NCI-H1105 (cell line): ENCODE measurements at places on chromosomes 5 and 9.

GRCh38 chr5:112703866-112704820, 33.5 kb upstream of the APC start:
- no peak for DNase-seq

DNA sequence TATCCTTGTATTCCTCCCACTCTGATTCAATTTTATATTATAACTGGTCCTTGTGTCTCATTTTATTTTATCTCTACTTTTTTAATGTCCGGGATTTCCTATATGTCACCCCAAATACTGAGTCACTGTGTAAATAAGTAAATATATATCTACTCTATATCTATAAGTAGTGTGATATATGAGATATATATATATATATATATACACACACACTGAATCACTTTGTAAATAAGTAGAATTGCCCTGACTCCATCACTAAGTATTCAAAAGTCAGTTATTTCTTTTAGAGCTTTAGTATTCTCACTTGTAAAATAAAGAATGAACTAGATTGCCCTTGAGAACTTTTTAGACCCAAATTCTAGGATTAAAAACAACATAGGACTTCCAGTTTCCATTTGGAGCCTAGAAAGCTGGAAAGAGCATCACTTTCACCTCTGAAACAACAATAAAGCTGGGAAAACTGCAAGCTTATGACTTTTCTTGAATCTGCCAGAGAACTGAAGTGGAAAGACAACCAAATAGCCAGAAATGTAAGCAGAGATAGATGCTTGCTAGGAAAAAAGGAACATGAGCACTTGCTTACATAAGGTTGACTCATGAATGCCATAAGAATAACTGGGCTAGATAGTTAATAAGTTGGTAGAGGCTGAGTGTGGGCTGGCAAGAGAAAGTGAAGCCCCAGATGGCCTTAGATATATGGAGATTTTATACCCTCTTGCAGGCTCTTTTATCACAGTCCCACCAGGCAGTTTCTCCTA, 171.1 kb upstream of the TLX3 start:
- no peak for DNase-seq

DNA sequence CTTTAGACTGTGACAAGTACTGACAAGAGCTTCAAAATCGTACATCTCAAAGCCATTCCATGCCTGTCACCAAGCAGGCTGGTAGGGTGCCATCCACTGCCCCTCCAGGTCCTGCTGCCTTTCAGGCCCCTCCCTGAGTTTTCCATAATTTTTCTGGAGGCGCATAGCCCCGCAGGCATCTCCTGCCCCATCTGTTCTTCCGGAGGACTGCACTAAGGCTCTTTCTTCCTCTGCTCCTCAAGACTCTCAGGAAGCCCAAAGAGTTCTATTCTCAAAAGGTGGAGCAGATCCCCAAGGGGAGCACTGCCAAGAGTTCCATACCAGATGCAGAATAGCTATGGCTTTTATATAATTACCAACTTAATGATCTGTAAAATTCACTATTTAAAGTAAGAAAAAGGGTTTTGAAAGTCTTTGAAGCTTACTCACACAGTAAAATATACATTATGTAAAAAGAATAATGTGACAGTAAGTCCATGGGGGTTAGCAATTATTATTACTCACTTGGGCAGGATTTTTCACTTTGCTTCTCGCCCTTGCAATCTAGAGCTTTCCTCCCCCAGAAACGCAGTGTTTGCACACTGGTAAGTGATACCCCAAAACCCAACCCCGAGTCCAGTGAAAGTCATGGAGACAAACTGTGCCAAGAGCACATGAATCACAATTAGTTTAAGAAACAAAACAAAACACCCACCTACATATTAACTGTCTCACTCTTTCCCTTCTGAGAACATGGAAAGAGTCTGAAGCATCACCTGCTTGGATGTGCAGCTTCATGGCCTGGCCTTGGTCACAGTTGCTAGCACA, 114.1 kb upstream of the DAPK1 start:
- DNase-seq = no peak

DNA sequence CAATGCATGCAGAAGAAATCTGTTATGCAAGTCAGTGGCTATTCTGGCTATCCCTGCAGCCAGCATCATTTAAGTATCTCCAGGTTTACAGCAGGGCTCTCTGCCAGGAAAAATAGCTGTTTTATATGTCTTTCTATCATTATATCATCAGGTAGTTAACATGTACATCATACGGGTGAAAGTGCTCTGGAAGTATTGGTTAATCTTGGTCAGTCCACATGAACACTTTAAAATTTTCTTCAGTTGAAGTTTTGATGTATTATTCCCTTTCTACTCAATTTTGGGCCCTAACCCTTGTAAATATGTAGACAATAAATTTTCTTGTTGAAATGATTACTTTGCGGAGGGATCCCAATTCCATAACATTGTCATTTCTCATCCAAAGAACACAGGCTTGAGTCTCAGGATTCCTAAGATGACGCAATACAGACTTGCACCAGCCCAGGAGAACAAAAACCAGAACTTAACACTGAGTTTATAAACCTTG, 67.5 kb downstream of the SEMA6A start:
- DNase-seq = no peak

DNA sequence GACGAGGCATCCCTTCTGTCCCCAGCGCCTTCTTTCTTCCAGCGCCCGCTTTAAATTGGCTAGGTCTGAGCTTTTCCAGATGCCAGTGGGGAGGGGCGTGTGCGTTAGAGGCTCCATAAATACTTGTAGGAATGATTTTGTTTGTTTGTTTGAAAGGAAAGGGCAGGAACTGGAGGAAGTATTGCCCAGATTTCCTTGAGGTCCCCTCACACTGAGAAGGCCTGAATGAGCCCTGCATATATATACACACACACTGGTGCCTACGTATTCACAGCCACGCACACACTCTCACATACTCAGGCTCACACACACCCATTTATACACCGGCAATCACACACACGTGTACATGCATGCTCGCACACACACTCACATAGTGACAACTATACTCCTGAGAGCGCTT, 1.0 kb upstream of the SLIT3 start:
- DNase-seq = no peak

GRCh38 chr5:172430354-172430753, 24.0 kb downstream of the SH3PXD2B start:
- no peak for DNase-seq

DNA sequence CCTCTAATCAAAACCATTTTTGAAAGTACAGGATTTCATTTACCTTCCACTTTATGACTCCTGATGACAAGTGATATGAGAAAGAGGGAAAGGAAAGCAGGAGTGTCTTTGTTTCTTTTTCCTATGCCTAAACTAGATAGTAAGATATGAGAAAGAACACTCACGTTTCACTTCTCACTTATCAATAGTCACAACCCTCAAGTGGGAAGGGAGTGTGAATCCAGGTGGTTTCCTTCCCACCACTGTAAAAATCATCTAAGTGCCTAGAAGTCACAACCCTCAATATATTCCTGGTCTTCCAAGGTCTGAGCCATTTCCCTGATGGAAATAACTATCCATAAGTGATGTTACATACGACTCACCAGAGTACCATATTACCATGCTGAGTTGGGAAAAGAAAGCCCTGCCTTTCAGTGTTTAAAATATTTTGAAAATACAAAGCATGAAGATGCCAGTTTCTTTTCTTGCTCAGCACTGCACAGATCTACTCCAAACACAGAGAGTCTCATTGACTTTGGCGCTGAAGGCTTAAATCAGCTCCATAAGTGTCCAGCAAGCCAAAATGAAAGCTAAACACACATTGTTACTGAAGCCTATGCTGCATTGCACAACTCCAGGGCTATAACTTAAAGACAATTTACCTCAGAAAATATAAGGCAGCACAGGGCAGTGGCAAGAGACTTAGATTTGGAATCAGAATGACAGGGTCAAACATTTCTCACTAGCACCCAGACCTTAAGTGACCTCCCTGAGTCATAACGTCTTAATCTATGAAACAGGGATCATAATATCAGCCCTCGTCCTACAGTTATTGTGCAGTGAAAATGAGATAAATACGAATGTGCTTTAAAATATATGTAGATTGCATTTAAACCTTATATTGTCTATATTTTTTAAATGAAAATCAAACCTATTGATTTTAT, 301.2 kb downstream of the KIAA0825 start:
- no peak for DNase-seq

DNA sequence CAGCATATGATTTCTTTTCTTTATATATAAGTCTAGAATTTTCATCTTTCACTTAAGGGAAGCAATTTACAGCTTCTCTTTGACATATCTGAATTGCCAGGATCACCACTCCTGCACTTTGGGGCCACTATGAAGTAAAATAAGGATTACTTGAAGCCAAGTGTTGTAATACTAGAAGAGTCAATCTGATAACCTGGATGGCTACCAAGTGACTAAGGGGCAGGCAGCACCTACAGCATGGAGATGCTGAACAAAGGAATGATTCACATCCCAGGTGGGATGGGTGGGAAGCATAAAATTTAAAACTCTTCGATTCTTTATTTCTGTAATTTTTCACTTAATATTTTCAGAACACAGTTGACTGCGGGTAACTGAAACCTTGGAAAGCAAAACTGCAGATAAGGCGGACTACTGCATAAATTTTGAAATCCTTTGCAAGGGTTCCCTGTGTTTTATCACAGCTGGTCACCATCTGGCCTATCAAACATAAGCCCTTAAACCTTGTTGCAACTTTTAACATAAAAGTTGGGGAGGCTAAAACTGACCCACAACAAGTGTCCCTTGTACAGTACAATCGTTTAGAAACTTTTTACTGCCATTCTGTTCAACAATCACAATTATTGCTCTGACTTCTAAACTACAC, 31.2 kb downstream of the NR3C1 start:
- no peak for DNase-seq

DNA sequence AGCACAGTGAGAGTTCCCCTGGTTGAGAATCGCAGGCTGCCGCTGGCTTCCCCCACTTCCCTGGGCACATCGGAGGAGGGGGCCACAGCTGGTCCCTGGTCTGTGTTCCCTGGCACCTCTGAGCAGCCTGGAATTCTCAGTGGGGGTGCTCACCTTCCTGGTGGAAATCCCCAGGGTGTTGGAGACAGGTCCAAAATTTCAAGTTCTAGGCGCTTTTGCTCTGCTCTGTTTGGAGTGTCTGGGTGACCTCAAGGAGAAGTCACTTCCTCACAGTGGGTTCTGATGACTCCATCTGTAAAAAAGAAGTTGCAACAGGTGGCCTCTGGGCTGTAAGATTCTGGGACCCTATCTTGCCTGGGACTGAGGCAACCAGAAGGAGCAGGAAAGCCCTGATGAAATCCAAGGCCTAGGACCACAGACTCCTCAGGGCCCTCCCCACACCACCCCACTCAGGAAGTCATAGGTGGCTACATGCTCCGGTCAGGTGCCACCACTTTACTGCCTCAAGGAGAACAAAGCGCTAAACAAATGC, at the start of gene TRAF1:
Gene TRAF1 (minus strand): TSS at position 400 of the 532 bp plus-strand sequence. CDS start 721 bp downstream, outside the sequence.
- DNase-seq = no peak

GRCh38 chr9:130382096-130382495, 62.7 kb upstream of the ASS1 start:
- no peak for DNase-seq

- no peak for DNase-seq
Measured at GRCh38 chr9:73847536-73847935, 649.6 kb upstream of the RORB start.

DNA sequence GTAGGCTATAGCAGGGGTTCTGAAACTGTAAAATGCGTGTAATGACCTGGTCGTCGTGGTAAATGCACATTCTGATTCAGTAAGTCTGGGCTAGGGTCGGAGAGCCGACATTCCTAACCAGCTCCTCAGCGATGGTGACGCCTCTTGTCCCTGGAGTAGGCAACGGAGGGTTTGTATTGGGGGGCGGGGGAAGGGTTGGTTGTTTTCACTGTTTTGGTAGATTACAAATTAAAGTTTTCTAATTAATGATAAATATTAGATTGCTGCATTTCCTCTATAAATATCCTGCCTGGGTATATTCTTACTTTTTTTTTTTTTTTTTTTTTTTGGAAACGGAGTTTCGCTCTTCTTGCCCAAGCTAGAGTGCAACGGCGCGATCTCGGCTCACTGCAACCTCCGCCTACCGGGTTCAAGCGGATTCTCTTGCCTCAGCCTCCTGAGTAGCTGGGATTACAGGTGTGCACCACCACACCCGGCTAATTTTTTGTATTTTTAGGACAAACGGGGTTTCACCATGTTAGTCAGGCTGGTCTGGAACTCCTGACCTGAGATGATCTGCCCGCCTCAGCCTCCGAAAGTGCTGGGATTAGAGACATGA, 566 bp upstream of the ALDH7A1 start:
- no peak for DNase-seq

GRCh38 chr9:78563269-78563668, 266.3 kb downstream of the PSAT1 start:
- no peak for DNase-seq

DNA sequence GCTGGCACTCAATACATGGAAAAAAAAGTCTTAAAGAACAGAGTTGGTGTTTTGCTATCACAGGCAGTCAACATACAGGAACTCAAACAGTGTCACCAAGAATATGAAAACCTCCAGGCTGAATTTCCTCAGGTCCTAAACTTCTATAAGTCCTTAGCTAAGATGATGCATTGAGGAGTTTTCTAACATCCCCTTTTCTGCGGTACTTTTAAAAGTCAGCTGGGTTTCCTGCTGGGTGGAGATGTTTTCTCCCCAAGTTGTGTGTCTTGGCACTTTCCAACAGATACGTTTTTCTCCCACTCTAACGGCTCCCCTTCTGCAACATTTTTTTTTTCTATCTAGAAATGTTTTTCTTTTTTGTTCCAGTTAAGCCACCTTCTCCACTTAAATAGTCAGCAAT, 244.8 kb upstream of the HAPLN1 start:
- no peak for DNase-seq

DNA sequence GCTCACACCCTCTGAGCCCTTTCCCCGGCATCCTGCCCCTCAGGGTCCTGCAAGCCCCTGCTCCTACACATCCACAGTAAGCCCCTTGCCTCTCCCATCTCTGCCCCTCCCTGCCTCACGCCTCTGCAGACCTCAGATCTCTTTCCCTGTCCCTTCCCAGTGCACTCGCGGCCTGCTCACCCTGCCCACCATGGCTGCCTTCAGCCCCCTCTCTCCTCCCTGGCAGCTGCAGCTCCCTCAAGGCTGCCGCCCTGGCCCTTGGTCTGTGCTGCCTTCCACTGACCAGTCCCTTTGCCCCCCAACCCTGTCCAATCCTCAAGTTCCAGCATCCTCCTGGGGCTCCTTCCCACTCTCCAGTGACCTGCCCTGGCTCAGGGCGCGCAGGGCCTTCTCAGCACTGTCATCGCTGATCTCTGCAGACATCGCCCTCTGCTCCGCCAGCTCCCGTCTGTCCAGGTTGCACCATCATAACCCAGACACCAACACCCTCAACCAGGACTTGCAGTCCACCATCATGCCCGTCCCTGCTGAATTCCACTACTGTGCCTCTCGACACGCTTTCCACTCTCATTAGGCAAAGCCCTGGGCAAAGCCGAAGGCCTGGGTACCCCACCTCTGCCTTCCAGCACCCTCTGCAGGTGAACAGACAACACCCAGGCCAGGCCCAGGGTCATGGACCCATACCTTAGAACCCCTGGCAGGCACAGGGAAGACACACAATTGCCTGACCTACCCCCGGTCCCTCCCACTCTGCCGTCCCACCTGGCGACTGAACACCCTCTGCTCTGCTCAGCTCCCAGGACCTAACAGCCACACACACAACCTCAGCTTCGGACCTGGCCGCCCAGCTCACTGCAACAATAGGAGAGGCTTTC, 97.8 kb upstream of the RUFY1 start:
- DNase-seq = no peak

- no peak for DNase-seq
Measured at GRCh38 chr5:180352116-180353047, 754 bp downstream of the GFPT2 start.

GRCh38 chr5:149732324-149733128, 2.4 kb downstream of the PPARGC1B start:
- no peak for DNase-seq
